Activated CD8-positive, alpha-beta memory T cell treated with anti-CD3 and anti-CD28 coated beads for 36 hours (primary cell): ENCODE measurements at places on chromosomes 3 and 15. TPM values are rescaled to one million over a fixed set of nuclear protein-coding genes. Genes with fewer than 3 reads are reported as not detected.

The MUC20 gene
- 0.63 TPM for total RNA-seq

The SLC51B gene
- total RNA-seq = not detected

The CPN2 gene
- total RNA-seq = not detected

The NR1I2 gene
- total RNA-seq = 0.55 TPM

The GMNC gene
- total RNA-seq = not detected

The FANCI gene
- total RNA-seq = 148 TPM

The TMCO5A gene
- total RNA-seq = not detected

The LAMB2 gene
- not detected for total RNA-seq

The GOLGA8T gene
- not detected for total RNA-seq

The PLIN1 gene
- total RNA-seq = 0.25 TPM

The CLDN16 gene
- total RNA-seq = not detected

The TRPM1 gene
- total RNA-seq = not detected

The GOLGA6L4 gene
- 1.1 TPM for total RNA-seq

The SNX22 gene
- total RNA-seq = 0.42 TPM

The SYNPR gene
- total RNA-seq = not detected

The GPR87 gene
- total RNA-seq = 1.2 TPM

The EIF5A2 gene
- total RNA-seq = 12.2 TPM

The SCAMP5 gene
- 1.2 TPM for total RNA-seq

The IDH2 gene
- 93.0 TPM for total RNA-seq

The DAG1 gene
- total RNA-seq = 17.8 TPM

The FOXB1 gene
- total RNA-seq = 0.44 TPM

The FYCO1 gene
- total RNA-seq = 12.1 TPM

The ITPKA gene
- total RNA-seq = 0.55 TPM

The CYP1A2 gene
- total RNA-seq = not detected

The SERPINI2 gene
- not detected for total RNA-seq

The NAALADL2 gene
- total RNA-seq = not detected

The SHC4 gene
- total RNA-seq = 10.7 TPM

The SI gene
- total RNA-seq = not detected

The TGM5 gene
- not detected for total RNA-seq

The GOLGA8M gene
- not detected for total RNA-seq

The PRSS50 gene
- not detected for total RNA-seq

The SLC27A2 gene
- 29.2 TPM for total RNA-seq
